Inflammatory macrophage treated with lipopolysaccharide for 4 hours (primary cell): ENCODE measurements at places on chromosomes 6 and 20.

GRCh38 chr20:23147647-23147963, 61.5 kb upstream of the CD93 start:
- DNase-seq, result no peak

- no peak for DNase-seq
Observed at GRCh38 chr6:19417713-19418112, 419.5 kb upstream of the ID4 start.

- DNase-seq, result no peak
Observed at GRCh38 chr6:74145931-74146330, 449.9 kb downstream of the CD109 start.

DNA sequence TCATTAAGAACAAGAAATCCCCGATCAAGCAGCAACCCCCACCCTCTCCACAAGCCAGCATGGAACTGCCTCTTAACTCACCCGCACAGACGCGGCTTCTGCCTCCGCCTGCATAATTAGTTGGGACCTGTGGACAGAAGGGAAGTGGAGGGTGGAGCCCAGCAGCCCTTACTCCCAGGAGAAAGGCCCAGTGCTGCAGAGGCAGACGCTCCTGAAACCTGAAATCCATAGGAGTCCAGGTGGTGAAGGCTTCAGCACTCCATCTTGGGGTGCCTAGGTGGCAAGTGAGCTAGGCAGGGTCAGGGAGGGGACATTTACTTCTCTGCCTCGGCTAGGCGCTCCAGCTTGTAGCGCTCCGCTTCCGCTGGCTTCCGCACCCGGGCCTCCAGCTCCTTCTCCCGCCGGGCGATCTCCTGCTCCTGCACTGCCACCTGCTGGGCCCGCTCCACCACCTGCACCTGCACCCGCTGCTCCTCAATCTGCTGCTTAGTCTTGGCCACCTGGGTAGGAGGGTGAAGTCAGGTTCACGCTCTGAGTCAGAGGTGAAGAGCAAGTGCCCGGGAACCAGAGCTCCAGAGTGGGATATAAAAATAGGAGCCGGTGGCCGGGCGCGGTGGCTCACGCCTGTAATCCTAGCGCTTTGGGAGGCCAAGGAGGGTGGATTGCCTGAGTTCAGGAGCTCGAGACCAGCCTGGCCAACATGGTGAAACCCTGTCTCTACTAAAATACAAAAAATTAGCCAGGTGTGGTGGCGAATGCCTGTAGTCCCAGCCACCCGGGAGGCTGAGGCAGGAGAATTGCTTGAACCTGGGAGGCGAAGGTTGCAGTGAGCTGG, 10.7 kb downstream of the TUBB start:
- DNase-seq, result peak; percentile 53

GRCh38 chr6:145498425-145498824, 236.9 kb downstream of the EPM2A start:
- no peak for DNase-seq
